Activated CD8-positive, alpha-beta memory T cell treated with anti-CD3 and anti-CD28 coated beads for 48 hours (primary cell): ENCODE measurements at places on chromosomes 13 and 19.

- DNase-seq, result no peak
Observed at GRCh38 chr13:71079638-71080037, 787.4 kb downstream of the DACH1 start.

DNA sequence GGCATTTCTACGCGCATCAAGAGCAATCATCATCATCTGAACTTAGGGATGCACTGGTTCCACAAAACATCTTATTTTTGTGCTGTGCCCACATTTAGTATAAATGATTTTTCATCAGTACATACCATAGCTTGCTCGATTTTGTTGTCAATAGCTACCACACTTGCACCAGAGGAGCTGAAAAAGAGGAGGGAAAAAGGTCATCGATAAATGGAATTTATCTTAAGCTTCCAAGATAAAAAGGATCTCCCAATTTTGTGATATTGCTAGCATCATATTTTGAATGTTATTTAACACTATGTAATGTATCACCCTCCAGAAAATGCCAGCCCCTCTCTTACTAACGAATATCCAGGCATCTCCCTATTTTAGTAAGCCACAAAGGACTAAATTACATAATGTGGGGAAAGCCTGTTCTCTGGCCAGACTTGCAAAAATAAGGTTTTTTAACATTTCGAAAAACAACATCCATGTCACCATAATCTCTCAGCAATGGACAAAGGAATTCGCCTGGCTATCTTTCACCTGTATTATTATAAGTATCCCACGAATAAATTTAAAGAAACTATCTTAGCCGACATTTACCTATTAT, 62.4 kb downstream of the SERP2 start:
- DNase-seq, result no peak

DNA sequence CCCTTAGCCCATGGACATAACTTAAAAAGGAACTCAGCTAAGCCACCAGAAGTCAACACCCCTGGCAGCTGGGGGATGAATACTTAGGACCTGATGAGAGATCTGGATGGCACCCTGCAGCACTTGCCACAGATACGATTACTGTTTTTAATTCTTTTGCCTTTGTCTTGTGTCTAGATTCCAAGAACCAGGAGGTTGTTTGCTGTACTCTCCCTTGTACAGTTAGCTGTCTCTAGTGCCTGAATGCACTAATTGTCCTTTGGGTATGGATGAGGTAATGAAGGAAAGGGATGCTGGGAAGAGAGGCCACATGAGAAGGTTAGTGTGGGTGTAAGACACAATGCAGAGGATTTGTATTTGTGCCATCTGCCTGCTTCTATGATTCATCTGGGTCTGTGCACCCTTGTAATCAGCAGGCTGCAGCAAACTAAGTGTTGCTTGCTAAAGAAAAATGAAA, 385.8 kb downstream of the KCNRG start:
- DNase-seq, result no peak

GRCh38 chr19:1038978-1039645, 795 bp upstream of the ABCA7 start:
- no peak for DNase-seq

DNA sequence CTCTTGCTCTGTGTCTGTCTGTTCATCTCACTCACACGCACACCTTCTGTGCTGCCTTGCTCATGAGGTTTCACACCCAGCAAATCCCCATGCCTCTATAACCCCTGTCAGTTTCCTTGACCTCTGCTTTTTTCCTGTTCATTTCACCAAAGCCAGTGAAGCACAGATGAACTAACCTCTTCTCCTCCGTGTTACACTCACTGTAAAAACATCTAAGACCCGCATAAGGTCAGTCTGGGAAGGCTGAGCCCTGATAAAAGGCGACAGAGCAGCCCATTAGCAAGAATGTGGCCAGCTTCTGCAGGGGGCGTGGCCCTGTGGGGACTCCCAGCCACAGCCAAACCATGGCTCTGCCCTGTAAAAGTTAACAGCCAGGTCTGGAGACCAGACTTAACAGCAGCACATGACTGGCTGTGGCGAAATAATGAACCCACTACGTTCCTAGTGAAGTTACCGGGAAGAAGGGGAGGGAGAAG, 42.8 kb upstream of the NPAS1 start:
- no peak for DNase-seq

DNA sequence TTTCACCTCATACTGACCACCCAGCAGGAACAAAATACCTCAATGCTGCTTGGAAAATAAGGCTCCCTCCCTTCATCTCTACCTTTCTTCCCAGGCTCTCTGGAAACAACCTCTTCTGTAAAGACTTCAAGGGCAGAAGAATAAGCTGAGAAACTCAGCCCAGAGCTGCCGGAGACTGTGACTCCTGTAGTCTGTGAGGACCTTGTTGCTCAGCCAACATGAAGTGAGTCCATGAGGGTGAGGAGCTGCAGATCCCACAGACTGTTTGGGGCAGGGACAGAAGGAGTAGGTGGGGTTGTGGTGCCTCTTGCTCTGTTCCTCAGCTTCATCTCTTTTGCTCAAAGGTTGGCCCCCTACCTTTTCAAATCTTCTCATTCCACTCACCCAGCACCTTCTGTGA, 7.8 kb downstream of the LILRA5 start:
- DNase-seq, result no peak

- DNase-seq, result no peak
Observed at GRCh38 chr13:44697058-44697457, 120.9 kb upstream of the TSC22D1 start.

DNA sequence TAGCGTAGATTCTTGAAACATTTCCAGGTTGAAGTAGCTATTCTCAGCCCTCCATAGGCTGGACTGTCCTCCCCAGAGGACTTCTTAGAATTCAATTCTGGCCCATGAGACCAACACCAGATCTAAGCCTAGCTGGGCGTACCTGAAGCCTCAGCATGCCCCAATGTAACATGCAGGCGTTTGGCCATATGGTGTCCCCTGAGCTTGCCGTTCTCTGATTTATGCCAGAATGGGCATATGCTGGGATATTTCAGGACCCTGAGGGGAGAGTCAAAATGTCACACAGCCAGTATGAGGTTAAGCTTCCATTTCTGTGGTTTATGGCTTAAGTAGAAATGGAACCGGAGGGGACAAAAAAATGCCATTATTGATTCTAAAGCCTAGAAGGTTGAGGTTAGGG, 317.7 kb upstream of the OBI1 start:
- no peak for DNase-seq

GRCh38 chr19:7933828-7934725, 8.1 kb upstream of the CTXN1 start:
- no peak for DNase-seq

- no peak for DNase-seq
Observed at GRCh38 chr13:97780486-97780885, 173.0 kb upstream of the IPO5 start.

DNA sequence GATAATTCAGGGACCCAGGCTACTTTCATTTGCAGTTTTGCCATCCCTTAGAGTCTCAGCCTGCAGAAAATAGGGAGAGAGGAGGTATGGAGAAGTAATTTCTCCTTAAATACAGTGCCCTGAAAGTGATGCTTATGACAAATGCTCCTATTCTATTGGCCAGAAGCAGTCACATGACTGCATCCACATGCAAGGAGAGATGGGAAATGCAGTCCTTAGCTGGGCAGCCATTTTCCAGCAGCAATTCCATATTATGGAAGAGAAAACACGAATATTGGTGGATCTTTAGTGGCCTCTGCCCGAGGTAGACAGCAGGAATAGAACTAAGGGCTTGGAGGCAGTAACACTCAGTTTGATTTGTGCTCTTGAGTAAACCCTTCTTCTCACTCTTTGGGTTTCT, 39.4 kb downstream of the VAV1 start:
- DNase-seq, result no peak

GRCh38 chr13:58620176-58620575, 988.6 kb downstream of the PCDH17 start:
- DNase-seq, result no peak

- no peak for DNase-seq
Observed at GRCh38 chr19:7979011-7979410, 26.4 kb downstream of the ELAVL1 start.
